DMS79 (cell line): ENCODE measurements at places on chromosomes 5 and 9.

DNA sequence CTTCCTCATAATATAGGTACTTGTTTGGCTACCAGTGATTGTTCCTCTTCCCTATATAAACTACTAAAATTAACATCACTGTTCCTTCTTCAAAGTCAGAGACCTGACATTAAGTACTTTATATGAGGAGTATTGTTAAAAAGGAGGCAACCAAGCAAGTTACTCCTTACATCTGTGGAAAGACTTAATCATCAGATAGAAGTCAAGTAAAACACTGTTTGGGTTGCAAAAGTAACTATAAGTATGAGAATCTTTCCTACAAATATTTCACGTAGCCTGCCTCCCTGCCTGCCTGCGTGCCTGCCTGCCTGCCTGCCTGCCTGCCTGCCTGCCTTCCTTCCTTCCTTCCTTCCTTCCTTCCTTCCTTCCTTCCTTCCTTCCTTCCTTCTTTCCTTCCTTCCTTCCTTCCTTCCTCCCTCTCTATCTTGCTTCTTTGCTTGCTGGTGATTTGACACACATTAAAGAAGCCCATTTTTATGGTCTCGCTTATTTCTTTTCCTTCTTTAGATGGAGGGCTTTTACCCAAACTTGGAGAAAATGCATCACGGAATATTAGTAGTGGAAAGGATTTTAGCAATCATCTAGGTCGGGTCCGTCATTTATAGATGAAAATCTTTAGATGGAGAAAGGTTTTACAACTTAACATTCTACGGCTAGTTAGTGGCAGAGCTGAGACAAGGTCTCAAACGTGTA is 3.2 kb downstream of the CER1 start:
- no peak for DNase-seq

DNA sequence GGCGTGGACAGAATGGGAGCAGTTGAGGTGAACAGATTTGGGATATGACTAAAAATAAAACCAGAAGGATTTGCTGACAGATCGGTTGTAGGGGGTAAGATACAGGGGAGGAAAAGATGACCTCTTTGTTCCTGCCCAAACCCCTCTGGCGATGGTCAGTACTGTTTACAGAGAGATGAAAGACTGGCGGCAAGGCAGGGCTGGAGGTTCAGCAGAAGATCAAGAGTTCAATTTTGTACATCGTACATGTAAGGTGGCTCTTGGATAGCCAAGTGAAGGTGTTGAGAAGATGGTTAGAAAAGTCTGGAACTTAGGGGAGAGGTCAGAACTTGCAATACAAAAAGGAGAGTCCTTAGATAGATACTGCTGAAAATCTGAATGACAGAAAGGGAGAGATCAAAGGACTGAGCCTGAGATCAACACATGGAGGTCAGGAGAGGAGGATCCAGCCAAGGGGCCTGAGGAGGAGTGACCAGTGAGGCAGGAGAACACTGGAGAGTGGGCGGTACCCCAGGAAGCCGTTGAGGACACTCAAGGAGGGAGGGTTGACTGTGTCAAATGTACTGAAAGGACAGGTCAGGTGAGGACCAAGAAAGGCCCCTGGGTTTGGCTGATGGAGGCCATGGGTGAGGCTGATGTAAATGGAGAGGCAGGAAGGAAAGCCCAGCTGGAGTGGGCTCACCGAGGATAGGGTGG is 7.1 kb downstream of the IL4 start:
- no peak for DNase-seq

DNA sequence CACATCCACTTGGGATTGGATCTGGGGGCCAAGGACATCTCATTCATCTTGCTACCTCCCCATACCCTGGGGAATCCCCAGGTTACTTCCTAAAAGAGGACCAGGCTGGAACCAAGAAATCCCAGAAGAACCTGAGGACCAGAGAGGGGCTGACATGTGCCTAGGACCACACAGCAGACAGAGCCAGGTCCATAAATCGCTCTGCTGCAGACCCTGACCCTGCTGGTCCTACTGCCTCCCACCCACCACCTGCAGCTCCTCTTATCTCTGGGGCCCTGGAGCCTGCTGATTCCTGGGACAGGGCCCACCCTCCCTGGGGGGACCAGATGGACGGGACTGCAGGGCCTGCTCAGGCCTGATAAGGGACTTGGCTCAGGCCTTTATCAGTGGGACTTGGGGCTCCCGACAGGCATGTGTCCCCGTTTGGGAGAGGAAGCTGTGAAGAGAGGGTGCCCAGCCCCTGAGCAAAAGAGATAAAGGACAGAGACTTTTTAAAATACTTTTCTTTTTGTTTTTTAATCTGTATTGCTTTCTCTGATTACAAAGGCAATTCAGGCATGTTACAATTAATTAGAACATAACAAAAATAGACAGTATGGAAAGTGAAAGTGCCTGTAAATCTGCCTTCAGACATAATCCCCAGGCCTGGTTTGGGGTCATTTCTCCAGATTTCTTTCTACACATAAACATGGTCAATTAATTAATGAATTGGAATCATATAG is 101.3 kb upstream of the LARP1 start:
- no peak for DNase-seq

DNA sequence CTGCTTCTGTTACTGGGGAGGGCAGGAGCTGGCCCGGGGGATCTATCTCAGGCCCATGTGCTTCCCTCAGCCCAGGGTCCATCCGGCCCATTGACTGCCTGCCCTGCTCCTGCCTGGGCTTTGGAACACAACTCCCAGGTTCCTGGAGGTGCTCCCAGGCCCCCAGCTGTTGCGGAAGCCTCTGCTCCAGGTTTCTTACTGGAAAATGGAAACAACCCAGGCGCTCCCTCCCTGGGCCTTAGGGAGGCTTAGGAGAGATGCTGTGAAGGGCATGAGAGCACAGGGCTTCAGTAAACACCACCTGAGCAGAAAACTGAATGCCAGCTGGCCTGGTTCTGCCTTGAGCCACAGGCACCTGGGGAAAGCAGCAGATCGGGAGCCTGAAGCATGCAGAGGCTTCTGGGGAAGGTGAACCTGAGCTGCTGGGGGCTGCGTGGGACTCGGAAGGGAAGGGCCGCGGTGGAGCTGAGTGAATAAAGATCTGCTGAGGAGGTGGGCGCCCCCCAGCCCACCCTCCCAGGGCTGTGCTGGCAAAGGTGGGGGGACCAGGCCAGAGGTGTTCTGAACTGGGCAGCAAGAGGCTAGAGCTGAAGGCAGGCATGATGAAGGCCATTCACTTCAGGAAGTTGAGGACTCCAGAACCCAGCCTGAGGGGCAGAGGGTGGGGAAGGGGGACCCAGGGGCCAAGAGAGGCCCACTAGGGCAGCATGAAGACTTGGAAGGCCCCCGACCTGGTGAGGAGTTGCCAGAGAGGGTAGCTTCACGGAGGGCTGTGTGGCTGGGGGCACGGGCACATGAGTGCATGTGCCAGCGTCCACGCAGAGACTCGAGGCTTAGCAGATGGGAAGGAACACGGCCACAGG is 64.8 kb downstream of the SHB start:
- DNase-seq = no peak

DNA sequence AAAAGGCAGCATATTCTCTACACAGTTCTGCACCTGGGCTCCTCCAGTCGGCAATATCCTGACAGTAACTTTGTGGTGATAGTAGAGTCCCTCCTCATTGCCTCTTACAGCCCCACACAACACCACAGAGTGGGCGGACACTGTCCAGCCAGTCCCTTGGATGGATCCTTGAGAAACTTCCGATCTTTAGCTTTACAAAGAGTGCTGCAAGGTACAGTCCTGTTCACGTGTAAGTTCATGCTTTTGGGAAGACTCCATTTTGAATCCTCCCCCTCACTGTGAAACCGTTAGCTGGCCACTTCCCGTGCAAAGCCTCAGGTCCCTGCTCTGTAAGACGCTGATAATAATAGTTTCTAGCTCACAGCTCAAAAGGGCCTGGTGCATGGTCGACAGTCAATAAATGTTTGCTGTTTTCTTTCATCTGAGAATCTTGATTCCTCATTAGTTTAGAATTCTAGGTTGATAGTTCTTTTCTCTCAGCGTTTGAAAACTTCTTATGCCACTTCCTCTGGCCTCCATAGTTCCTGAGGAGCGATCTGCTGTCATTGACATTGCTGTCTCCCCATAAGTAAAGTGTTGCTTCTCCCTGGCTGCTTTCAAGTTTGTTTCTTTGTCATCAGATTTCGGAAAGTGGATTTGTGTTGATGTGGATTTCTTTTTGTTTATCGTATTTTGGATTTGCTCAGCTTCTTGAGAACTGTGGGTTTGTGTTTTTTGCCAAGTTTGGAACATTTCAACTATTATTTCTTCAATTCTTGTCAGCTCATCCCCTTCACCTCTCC is 82.9 kb downstream of the COL23A1 start:
- DNase-seq = no peak

GRCh38 chr5:131541762-131542161 is 93.3 kb downstream of the RAPGEF6 start:
- no peak for DNase-seq

DNA sequence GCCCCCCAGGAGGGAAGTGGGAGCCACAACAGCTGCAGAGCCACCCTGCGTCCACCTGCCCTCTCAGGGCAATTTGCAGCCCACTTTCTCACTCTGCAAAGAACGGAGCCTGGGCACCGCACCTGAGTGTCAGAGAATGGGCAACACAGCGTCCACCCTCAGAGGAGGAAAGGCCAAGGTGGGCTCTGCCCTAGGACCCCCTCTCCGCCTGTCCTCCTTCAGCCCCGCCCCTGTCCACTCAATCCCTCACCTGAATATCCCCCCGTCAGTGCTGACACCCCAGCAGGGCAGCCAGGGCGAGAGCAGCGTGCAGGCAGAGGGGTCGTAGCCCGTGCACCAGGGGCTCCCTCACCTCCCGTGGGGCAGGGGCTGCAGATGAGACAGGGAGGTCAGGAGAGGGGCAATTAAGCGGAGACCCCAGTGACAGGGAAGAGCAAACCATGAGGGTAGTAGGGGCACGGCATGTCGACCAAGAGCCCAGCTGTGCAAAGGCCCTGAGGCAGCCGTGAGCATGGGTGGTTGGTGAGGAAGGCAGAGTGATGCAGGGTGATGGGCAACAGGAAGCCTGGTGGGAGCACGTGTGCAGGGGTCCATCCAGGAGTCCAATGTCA is 140.3 kb downstream of the OLFM1 start:
- DNase-seq = no peak

DNA sequence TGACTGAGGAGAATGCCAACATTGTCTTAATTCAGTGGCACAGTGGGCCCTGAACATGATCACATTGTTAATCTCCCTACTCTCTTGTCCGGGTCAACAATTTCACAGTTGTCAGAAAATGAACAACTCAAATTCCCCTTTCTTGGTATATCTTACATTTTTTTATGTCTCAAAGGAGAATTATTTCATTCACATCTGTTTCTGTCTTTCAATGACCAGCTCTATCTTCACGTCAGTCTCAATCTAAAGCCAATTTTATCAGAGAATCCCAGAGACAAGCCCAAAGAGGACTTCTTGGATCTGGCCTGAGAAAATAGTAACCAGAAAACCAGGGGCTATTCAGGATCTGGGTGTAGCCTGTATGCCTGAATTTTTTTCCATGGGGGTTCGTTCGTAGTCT is 477.5 kb downstream of the PDE4D start:
- DNase-seq = no peak

DNA sequence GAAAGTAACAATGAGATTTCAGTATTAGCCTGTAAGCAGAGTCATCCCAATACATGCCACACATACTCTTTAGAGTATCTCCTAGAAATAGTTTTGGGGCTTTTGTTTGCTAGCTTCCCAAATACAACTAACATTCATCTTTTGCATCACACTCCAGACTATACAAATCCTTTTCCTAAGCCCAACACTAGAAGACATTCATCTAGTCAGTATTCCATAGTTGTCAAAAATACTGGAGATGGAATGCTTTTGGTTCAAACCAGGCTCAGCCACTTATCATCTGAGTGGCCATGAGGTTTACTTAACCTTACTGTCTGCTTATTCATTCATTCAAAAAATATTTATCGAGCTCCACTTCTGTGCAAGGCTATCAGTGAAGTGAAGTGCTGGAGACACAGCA is 205.1 kb upstream of the SGCD start:
- no peak for DNase-seq

DNA sequence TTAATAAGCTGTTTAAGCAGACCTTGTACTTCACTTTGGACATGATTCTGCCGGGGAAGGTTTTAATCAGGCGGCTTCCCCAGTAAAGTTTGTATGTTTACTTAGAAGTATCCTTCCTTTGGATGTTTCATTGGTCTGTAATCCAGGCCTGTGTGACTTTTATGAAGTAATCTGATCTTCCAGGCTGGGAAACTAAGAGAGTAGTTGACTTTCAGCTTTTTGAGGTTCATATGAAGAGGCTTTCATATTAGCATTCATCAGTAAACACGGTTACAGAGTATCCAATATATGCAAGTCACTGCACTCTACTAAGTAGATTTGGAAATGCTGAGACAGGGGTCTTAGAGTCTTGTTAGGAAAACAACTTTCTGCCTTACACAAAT is 1.1 kb downstream of the DNAJC21 start:
- DNase-seq = no peak

DNA sequence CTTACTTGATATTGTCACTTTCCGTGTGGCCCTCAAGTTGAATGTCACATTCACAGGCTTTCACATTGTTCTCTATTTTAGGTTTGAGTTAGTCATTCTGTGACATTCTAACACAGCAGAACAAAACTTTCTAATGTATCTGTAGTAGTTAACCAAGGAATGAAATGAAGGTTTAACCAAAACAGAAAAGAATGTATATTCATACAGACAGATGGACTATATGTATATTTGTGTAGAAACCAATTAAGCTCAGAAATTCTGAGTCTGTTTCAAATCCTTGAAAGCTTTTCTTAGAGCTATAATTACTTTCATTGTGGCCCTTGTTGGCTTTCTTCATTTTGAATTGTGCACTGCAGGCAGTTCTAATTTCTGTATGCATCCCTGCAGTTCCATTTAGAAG is 654.7 kb downstream of the LRRC70 start:
- no peak for DNase-seq

DNA sequence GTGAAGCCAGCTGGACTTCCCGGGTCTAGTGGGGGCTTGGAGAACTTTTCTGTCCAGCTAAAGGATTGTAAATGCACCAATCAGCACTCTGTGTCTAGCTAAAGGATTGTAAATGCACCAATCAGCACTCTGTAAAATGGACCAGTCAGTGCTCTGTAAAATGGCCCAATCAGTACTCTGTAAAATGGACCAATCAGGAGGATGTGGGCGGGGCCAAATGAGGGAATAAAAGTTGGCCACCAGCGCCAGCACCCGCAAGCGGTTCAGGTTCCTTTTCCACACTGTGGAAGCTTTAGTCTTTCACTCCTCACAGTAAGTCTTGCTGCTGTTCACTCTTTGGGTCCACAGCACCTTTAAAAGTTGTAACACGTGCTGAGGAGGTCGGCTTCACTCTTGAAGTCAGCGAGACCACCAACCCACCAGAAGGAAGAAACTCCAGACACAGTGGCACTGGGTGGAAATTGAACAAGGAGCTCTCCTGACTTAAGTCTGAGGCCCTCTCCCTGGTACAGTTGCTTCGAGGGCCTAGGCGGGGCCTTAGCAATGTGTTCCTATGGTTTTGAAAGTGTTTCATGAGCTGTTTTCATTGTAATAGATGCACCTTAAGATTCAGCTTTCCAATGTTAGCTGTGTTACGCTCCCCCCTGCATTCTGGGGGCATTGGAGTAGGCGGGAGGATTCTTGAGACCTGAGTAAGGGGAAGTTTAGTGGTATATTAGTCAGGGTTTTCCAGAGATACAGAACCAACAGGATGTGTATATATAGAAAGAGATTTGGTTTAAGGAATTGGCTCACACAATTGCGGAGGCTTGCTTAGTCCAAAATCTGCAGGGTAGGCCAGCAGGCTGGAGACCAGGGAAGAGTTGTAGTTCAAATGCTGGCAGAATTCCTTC is 21.5 kb upstream of the MYO10 start:
- no peak for DNase-seq

- no peak for DNase-seq
Observed at GRCh38 chr9:22241024-22241423, 205.6 kb upstream of the DMRTA1 start.

GRCh38 chr5:125198270-125198974 is 452.0 kb upstream of the ZNF608 start:
- peak; percentile 67 for DNase-seq
